ENCODE measurements at places on chromosomes 2 and 18.
A peak's percentile ranks its signal among the peaks of the same experiment; 100 is the strongest.

- no peak for DNase-seq
Measured at GRCh38 chr18:50286391-50287027, 983 bp downstream of the CXXC1 start.

DNA sequence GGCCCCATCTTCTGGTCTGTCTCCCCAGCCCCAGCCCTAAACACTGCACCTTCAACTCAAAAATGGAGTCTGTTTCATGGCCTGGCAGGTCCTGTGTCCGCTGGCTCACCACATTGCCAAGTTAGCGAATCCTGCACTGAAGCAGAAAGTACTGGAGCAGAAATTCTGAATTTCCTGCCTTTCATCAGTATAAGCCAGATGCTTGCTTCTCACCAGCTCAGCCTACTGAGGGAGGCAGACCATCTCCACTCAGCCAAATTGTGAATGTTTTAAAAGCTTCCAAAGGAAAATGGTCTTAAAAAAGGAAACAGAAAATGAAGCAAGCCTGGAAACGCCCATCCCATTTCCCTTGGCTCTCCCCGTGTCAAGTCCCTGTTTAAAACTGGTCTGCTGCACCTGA lies 157.8 kb downstream of the C1D start:
- no peak for DNase-seq

DNA sequence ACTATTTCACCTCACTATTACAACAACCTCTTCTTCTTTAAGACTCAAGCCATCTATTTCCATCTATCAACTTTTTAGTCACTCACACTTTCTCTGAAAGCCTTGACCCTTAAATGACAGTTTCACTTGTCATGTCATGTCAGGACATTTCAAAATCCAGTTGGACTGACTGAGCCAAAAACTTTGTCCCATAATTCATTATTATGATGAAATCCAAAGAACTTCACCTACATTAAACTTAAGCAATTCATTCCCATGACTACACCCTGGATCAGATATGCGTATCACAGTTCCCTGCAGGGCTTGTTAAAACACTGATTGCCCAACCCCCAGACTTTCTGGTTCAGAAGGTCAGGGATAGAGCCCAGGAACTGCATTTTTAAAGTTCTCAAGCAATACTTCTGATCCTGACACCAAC lies 26.5 kb downstream of the LDAH start:
- peak; percentile 49 for DNase-seq

- DNase-seq: no peak
Measured at GRCh38 chr2:58939388-58939787, 698.3 kb upstream of the FANCL start.

DNA sequence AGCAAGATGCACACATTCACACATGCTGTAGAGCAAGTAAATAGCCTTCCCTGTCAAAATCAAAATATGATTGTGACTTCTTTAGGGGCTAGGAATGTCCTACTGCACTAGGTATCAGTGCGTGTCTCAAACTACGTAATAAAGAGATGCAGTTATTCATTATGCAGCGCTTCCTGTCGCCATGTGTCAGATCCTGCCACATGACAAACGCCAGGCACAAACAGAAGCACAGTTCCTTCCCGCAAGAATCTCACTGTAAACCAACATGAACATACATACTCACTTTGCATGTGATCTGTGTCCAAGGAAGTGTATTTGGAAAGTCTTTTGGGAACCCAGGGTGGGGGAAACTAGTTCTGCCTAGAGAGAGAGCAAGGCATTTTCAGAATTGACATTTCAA lies 599.9 kb downstream of the RNF144A start:
- DNase-seq: peak; percentile 39

DNA sequence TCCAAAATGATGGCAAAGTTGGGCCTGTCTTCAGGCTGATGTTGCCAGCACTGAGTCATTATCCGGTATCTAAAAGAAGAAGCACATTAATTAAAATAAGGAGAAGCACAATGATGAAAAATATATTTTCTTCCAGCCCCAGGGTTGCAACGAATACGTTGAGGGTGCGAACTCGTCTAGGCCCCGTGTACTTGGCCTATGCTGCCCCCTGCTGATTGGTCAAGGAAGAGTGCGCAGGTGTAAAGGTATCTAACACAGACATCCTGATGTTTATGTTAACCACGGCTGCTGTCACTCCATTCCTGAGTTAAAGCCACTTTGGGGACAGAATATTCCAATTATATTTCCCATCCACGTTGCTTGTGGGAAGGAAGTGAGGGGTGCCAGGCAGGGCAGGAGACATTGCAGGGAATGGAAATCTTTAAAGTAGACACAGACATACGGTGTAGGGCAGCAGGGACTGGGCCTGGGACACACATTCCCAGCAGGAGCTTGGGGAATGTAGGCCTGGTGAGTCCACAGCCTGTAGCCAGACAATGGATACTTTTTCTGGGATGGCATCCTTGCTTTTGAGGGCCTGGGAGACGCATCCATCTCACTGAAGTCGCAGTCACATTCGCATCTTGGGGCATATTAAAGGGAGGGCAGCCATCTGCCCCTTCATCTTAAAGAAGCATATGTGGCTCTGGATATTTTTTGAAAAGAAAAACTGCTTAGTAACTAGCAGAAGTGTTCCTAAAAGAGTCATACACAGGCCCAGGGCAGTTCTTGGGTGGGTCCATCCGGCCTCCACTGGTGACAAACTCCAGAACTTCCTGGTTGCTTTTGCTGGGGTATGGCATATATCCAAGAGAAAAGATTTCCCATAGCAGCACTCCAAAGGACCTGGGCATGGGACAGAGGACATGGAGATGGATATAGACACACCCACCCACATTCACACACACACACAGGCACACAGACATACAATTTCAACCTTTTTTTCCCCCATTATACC lies 81.9 kb downstream of the CLIP4 start:
- no peak for DNase-seq

- no peak for DNase-seq
Measured at GRCh38 chr2:209351636-209352035, 72.2 kb upstream of the MAP2 start.

DNA sequence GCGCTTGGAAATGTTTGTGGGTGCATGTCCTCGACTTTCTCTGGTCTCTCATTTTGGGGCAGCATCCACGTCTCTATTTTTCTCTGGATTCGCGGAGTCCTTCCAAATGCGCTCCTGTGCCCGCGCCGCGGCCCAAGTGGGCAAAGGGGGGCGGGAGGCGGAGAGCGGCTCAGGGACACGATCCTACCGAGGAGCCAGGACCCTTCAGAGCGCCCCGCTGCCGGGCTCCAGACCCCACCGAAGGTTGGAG lies 990 bp downstream of the EPAS1 start:
- no peak for DNase-seq

DNA sequence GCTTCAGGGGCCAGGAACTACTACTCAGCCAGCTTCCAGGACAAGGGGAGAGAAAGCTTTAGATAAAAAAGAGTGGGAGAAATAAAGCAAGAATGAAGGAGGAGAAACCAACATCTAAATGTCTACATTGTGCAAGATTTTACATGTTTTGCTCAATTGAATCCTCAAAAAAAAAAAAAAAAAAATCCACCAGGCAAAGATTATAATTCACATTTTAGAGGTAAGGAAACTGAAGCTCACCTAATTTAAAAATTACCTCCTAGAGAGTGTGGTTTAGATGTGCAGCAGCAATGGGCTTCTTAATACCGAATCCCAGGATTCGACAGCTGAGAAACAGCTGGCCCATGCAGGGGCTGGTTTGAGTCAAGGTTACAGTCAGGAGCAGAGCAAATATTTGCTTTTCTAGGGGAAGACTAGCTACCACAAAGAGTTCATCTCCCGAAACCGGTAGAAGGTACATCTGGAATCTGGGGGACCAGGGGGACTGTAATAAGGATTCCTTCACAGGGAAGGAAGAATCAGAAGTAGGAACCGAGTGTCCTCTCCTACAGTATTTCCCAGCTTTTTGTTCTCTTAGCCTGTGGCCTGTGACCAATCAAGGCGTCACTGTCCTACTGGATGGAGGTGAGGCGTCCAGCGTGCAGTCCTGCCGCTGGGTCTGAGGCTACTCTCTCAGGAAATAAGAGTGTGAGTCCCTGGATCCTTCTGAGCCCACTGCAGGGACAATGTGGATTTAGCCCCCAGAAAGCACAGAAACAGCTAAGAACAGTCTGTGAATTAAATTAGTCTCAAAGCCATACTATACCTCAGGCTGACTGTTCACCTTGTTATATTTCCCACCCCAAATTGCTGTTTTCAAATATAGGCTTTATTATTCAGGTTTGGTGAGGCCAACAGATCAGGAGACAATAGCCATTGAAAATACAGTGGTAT lies 42.3 kb downstream of the IL1R2 start:
- DNase-seq: no peak

- DNase-seq: no peak
Measured at GRCh38 chr18:57991552-57991951, 52.5 kb upstream of the NEDD4L start.

GRCh38 chr2:109611467-109612095 lies 2.2 kb downstream of the SEPTIN10 start:
- DNase-seq: peak; percentile 53

- no peak for DNase-seq
Measured at GRCh38 chr2:96218508-96219131, 10.0 kb upstream of the STARD7 start.

DNA sequence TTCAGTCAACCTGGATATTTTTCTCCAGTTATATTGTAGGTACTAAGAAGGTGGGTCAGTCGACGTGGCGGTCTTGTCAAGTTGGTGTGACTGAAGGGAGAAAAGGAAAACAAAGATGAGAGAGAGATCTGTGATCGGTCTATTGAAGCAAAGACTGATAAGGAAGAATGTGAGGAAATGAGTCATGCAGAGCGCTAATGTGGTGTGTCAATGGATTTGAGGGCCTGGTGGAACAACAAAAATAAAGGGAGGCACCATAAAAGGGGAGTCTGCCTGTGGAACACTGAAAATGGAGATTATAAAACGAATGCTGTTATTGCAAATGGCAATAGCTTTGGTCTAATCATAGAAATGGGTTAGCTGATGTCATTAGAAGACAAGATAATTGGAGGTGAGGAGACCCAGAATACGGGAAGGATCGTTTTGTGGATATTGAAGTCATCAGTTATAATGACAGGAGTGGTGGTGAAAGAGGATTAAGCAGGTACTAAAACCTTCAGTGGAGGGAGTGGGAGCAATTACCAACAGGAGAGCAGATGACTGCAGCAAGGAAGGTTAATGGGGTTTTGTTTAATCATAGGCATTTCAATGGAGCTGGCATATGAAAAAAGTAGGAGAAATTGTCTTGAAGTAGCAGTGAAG lies 599.1 kb upstream of the FSHR start:
- DNase-seq: no peak

DNA sequence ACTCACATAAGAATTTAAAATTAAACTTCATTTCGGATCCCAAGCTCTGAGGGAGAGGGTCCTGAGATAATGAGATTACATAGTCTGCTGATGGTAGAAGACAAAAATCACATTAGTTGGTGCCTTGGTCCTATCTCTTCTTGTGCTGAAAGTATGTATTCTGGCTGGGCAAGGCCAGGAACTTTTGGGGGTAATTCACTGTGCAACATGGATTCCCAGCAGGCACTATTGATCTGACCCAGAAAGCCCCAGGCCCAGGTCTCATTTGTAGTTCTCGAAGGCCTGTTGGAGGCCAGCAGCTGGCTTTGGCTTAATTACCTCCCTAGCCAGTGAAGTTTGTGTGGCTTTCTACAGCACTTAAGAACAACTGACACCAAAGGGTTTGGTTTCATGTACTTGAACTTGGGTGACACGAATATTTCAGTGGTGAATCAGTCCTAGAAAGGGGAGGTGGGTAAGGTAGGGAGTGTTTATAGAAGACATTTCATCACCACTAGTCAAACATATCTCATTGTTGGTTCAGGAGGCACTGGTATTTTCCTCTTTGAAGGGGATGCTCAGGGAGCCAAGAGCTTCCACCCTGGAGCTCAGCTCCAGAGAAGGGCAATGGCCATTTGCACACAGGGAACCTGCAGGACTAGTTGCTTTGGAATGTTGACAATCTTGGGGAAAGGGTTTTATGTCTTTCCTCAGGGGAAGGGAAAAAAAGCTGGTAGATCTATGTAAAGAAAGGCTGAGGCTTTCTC lies 217.8 kb downstream of the OSR1 start:
- peak; percentile 91 for DNase-seq

DNA sequence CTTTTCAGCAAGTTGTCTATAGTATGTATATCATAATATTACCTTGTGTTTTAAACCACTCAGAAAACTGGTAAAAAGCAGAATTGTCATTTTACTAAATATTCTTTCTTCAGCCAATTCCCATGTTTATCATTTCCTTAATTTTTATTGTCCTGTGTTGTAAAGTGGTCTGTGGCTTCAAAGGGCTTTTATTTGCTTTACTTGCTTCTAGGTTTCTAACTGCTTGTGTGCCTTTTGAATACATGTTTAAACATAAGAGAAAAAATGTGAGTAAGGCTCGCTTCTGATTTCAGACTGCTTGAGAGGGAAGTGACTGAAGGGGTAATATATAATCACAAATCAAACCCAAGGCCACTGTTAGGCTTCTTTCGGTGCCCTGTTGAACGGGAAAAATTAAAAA lies 407.5 kb upstream of the NRP2 start:
- DNase-seq: no peak

DNA sequence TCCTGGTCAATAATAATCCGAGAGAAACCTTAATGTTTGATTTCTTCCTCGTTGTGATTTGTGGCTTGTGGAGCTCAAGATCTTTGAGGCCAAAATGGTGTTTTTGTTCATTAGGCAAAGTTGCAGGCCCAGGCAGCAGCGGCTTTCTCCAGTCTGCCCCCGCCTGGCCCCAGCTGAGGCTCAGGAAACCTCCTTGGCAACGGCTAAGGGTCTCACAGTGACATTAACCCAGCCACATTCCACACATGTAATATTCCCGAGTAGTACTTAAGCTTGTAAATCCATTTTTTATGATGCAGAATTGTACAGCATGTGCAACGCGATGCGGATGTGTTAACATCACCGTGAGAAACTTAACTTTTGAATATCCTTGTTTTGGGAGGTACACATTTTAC lies 200.1 kb downstream of the BCL11A start:
- DNase-seq: no peak

DNA sequence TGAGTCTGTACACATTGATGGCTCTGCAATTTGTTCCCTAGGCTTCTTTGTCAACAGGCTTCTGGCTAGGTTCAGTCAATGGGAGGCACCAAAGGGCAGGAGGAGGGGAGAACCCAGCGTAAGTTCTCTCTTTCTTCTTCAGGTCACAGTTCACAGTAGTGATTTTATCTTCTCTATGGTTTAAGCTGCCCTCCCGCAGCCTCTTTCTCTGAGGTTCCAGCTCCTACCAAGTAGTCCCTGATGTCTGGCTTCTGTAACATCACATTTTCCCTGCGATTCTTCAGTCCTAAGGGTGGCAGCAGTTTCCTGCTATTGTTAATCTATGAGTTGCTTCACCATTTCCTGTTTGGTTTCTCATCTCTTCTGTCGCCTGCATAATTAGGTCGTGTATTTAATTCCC lies 107.4 kb downstream of the CPO start:
- no peak for DNase-seq

DNA sequence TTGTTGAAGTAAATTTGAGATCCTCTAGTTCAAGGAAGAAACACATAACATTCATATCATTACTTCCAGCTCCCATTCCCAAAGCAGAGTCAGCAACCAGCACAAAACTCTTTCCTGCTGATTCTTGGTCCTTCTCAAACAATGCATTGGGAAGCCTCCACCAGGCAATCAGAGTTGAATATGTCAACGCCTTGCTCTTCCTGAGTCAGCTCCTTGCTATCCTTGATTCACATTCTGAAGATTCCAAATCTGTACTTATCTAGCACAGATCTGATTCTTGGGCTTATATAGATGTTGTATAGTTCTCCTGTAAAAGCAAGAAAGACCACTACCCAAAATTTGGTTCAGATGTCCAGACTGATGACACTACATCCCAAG lies 29.6 kb downstream of the CFAP210 start:
- no peak for DNase-seq

- no peak for DNase-seq
Measured at GRCh38 chr2:125837128-125837527, 818.8 kb upstream of the GYPC start.

Data from skeletal muscle cell (primary cell).